Forelimb muscle (tissue), 1 donor: ENCODE measurements at places on chromosomes 6 and 20.
A peak's percentile ranks its signal among the peaks of the same experiment; 100 is the strongest.

- DNase-seq, result no peak
These were observed 4.6 kb downstream of the KCNK15 start for GRCh38 chr20:44750081-44750805.

DNA sequence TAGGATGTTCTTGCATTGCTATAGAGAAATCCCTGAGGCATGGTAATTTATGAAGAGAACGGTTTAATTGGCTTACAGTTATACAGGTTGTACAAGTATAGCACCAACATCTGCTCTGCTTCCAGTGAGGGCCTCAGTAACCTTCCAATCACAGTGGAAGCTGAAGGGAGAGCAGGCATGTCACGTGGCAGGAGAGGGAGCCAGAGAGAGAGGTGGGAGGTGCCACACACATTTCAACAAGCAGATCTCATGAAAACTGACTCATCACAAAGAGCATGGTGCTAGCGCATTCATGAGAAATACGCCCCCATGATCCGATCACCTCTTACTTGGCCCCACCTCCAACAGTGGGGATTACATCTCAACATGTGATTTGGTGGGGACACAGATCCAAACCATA is 871.2 kb downstream of the TFAP2A start:
- no peak for DNase-seq

DNA sequence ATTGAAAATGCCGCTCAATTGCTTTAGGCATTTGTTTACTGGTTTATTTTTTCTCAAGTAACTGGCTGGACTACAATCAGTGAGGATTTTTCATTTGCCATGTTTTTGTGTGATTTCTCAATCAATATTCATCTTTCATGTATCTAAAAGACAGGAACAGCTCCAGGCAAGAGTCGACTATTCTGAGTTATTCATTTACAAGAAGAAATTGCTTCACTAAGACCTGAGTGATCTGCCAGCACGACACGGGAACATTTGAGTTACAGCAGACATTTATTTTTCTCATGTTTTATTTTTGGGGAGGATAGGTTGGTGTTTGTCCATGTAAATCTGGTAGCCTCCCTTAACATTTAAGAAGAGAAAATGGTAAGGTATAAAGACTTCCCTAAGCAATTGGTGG is 124.1 kb downstream of the CBLN4 start:
- no peak for DNase-seq

GRCh38 chr20:1171461-1172093 is 13.2 kb downstream of the TMEM74B start:
- DNase-seq, result no peak

DNA sequence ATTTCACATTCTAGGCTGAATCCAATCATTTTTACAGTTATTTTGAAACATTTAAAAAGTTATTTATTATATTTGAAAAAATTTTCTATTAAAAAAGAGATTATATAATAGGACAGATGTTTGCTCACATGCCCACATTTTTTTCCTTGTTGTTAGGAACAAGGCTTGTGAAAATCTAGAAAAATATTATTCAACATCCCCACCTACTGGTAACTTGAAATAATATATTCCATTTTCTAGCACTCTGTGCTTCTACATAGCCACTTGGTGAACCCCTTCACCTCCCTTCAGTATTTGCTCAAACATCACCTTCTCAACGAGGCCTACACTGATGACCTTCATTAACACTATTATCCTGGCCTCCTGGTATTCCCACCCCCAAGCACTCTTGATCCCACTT is 18.3 kb upstream of the GPRC6A start:
- DNase-seq, result peak; percentile 22

DNA sequence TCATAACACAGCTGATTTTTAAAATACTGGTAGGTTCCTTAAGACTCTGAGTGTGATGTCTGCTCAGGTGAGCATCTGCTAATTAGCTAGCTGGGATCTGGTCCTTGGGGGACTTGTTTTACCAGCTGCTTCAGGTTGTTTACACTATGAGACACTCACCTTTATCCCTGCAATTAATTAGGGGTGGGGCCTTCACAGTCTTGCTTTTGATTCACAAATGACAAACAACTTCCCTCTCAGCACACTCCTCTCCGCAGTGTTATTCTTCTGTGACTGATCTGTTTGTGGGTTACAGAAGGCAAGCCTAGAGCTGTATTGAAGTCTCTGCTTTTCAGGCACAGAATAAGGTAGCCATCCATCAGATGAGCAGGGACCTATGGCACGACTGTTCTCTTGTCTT is 62.0 kb upstream of the CD83 start:
- no peak for DNase-seq

DNA sequence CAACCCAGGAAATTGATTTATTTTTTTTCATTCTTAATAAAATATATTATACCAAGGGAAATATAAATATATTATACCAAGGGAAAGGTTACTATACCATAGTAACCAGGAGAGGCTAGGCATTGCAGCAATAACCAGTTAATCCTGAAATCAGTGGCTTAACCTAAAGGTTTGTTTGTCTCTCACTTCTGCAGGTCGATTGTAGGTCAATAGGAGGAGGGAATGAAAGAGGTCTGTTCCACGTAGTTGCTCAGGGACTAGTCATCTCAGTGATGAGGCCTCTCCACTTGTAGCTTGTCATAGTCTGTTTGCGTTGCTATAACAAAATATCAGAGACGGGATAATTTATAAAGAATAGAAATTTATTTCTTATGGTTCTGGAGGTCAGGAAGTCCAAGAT is 168.0 kb downstream of the GJA1 start:
- DNase-seq, result no peak

- no peak for DNase-seq
These were observed 40.2 kb upstream of the MRGBP start for GRCh38 chr20:62755817-62756724.

DNA sequence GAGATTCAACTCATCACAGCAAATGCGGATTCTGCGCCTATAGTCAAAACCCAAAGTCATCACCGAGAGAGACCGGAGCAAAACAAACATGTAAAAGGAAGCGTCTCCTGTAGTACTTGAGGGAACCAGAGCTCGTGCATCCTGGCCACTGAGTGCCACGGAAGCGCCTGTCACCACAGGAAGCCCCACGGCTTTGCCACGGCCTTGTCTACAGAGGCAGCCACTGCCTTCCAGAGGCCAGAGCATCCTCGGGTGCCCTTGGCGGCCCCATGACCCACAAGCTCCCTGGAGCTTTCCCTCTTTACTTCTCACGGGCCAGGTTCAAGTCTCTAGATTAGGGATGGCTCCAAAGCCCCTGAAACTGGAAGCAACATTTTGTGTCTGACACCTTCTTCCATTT is 7.5 kb downstream of the TCFL5 start:
- DNase-seq, result no peak

GRCh38 chr6:40955178-40955545 is 83.9 kb downstream of the UNC5CL start:
- no peak for DNase-seq

GRCh38 chr20:10532361-10532760 is 97.3 kb downstream of the SLX4IP start:
- DNase-seq, result no peak

DNA sequence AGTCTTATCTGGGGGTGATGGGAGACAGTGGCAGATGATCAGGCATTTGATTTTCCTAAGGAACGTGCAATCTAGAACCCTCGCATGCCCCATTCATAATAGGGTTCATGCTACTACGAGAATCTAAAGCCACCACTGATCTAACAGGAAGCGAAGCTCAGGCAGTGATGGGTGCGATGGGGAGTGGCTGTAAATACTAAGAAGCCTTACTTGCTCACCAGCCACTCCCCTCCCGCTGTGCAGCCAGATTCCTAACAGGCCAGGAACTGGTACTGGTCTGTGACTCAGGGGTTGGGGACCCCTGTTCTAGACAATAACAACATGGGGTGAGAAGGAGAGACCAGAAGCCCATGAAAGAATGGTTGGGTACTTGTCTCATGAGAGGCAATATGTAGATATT is 4.5 kb downstream of the TREML4 start:
- no peak for DNase-seq

- DNase-seq, result no peak
These were observed 37.9 kb downstream of the ERMARD start for GRCh38 chr6:169789146-169789943.

- peak; percentile 14 for DNase-seq
These were observed 41.6 kb downstream of the OPRM1 start for GRCh38 chr6:154080461-154081189.

GRCh38 chr20:2899243-2899642 is 26.0 kb downstream of the PTPRA start:
- DNase-seq, result no peak

GRCh38 chr20:11222243-11222642 is 548.4 kb upstream of the JAG1 start:
- no peak for DNase-seq

DNA sequence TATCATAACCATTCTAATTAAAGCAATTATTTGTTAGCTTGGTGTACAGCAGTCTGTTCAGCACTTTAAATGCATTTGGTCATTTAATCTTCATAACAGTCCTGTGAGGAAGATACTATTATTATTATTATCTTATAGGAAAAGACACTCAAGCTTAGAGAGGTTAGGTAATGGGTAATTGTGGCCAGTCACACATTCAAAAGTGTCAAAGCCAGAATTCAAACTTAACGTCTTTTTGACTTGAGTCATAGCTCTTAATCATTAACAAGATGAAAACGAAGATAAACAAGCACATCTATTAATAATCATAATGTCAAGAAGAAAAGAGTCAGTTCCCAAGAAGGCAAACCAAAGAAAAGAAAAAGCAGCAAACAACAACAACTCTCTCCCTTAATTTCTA is 251.0 kb downstream of the SYNE1 start:
- DNase-seq, result no peak

DNA sequence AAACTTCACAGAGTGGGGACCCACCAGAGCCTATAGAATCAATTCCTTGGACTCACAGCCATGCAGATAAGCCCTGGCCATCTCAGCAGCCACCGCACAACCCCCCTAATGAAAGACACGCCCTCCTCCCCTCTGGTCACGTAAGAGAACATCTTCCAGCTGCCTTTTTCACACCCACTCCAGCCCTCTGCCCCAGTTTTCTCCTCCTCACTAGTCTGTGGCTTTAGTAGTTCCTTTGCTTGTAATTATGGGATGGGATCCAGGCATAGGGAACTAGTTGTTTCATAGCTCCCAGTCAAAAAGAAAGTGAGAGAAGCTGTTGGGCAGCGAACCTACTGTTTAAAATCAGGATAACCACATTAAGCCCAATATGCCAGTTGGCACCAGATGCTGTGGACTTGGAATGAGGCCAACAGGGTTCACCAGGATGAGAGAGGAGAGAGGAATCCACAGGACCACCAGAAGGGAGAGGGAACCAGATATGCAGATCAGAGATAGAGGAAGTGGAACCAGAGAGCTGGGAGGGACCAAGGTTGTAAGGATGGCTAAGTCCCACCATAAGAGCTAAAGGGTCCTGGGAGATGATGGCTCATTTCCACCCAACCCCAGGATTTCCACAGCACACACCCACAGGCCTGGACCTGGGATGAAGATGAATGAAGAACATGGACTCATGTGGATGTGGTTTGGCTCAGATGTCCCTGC is 9.0 kb upstream of the BTN3A1 start:
- no peak for DNase-seq

- DNase-seq, result no peak
These were observed 65.7 kb upstream of the EEF1A1 start for GRCh38 chr6:73586416-73586974.

DNA sequence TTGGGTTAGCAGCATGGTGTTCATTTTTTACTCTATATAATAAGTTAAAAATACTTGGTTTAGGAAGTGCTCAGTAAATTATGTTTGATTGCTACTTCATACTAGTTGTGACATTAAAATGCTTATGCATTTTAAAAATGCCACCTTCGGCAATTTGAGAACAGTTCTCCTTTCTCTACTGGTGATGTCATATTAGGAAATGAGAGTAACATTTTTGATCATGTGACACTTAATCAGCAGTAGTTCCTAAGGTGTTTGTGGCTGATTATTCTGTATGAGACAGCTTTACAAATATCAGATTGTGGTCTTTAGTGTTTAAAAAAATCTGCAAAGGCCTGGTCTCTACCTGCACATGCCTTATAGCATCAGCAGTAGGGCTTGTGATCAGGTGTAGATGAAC is 4.4 kb downstream of the GZF1 start:
- DNase-seq, result no peak

- DNase-seq, result no peak
These were observed 71.4 kb downstream of the ARID1B start for GRCh38 chr6:156848533-156848932.

DNA sequence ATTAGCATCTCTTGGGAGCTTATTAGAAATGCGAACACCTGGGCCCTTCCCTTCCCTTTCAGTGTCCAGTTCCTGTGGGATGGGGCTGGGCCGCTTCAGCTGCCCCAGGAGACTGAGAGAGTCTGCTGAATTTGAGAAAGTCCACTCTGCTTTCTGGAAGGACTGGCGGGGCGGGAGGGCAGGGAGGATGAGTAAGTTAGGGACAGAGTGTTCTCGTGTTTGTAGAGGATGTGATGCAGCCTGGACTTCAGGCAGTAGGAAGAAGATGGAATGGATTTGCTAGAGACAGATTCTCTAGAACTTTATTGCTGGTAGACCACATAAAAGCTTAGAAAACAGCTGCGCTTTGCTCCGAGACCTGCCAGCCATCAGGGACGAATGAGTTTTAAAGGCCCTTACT is 1.1 kb upstream of the TULP4 start:
- DNase-seq, result no peak

- DNase-seq, result no peak
These were observed 2.8 kb upstream of the RBPJL start for GRCh38 chr20:45303586-45304463.

- no peak for DNase-seq
These were observed 11.0 kb upstream of the FAM210B start for GRCh38 chr20:56347628-56348304.

DNA sequence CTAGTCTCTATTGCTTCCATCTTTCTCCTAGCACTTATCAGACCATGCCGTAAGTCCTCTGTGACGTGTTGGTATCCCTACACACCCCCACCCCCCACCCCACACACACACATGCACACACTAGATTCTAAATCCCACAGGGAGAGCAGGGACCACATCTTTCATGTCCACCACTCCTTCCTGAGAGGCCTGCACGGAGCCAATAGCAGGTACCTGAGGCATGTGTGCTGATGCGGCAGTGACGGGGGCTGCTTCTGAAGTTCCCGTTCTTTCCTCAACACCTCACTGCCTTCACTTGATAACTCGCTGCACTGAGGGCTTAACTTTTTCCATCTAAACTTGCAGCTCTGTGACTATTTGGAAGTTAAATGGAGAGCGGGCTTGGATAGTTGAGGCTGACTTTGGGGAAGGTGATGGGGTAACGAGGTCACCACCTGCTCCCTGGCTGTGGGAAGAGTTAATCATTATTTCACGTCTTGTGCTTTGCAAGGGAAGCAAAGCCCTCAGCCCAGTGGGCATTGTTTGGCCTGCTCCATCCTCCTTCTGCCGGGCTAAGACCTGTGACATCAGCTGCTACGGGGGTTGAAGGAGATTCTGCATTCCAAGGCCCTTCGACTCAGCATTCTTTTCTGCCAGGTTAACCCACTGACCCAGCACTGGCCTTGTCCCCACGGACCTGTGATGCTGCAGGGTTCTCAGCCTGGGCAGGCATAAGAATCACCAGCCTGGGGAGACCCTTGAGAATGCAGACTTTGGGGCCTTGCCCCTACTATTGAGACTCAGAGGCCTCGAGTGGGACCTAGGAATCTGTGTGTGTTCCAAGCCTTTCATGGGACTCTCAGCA is 187.8 kb downstream of the ANKRD60 start:
- DNase-seq, result no peak

GRCh38 chr20:5173751-5174150 is 46.9 kb downstream of the CDS2 start:
- no peak for DNase-seq
